Progenitor cell of endocrine pancreas (in vitro differentiated cells): ENCODE measurements at places on chromosomes 4 and X. TPM values are rescaled to one million over a fixed set of nuclear protein-coding genes. Genes with fewer than 3 reads are reported as not detected.

The BEX3 gene
- total RNA-seq: 408 and 425 TPM in 2 replicates

The OPN1MW3 gene
- not detected in 2 replicates for total RNA-seq

The SPOCK3 gene
- total RNA-seq: 1.00 and 1.3 TPM in 2 replicates

The AFP gene
- 166 and 254 TPM in 2 replicates for total RNA-seq

The PHOX2B gene
- total RNA-seq: not detected in 2 replicates

- DNase-seq: no peak
These were observed 91.3 kb downstream of the NKX6-1 start for GRCh38 chr4:84407554-84408407.

- DNase-seq: no peak
These were observed 16.2 kb downstream of the SMIM31 start for GRCh38 chr4:164770010-164770724.

GRCh38 chr4:68630371-68630770, 40.1 kb downstream of the UGT2B15 start:
- no peak for DNase-seq
